ENCODE measurements at places on chromosomes 2 and 18.
A peak's percentile ranks its signal among the peaks of the same experiment; 100 is the strongest.

DNA sequence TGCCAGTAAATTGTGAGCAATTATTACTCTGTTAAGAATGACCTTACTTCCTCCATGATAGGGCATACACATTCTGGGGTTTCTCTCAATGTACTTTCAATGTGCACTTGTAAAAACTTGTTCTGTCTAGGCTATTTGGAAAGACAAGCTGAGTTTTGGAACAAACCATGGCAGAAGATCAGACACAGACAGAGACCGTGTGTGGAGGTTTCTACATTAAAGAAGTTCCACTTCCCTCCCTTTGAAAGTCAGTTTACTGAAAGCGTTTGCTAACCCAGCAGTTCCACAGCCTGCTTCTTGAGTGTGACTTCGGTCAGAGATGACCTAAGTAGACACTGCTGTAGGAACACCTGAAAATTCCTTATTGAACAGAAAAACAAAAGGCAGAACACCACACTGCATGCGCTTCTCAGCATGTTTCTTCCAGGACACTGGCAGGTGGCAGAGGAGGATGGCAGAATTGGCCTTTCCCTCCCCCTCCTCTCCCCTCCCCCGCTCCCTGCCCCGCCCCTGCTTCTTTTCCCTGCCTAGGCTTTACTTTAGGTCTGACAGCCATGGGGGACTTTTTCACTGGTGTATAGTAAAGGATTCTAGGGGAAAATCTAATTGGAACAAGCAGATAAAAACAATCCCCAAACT is 109.8 kb downstream of the NOL10 start:
- DNase-seq: no peak

GRCh38 chr2:112121682-112122254 is 16.4 kb upstream of the FBLN7 start:
- peak; percentile 76 for DNase-seq

- peak; percentile 19 for DNase-seq
Observed at GRCh38 chr2:43326101-43326825, 99.9 kb upstream of the ZFP36L2 start.

GRCh38 chr2:69057660-69058059 is 44.7 kb downstream of the ANTXR1 start:
- no peak for DNase-seq

- DNase-seq: peak; percentile 34
Observed at GRCh38 chr2:136118819-136119716, 1.1 kb upstream of the CXCR4 start.

DNA sequence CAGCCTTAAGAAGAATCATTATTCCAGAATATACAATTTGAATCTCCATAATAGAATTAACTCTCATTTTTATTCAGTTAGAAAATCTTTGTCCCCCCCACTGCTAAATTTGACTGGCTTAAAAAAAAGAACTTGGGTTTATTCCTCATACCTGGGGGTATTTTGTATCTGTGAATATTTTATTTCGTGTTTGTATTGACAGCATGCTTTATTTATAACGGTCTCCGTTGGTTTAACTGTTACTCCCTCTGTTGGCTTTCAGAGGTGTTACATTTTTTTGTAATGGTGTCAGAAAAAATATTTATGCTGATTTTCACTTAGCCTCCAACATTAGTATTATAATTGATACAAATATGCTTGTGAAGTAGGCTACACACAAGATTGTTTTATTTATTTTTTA is 109.1 kb downstream of the HAUS1 start:
- peak; percentile 27 for DNase-seq

- peak; percentile 33 for DNase-seq
Observed at GRCh38 chr18:79218605-79219190, 149.5 kb downstream of the ATP9B start.

DNA sequence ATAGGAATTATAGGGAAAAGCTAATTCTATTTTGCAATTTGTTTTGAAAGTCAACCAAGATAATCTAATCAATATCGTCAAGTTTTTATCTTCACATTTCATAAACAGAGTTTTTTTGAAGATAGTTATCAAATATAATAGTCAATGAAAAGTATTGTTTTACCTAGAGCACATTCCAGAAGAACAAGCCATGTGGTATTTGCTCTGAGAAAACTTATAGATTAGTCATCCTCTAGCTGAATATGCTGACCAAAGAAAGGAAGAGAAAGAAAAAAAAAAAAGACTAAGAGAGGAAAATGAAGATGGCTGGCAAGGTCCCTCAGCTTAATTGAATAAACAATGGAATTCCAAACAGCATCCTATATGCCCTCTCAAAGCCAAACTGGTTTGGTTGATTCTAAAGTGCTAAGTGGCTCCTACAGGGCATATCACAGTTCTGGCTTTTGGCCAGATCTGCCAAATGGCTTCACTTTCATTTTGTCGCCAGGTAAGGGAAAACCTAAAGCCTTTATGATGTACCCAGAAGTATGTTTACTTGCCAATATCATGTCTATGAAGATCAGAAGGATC is 132.6 kb downstream of the VWC2L start:
- no peak for DNase-seq

DNA sequence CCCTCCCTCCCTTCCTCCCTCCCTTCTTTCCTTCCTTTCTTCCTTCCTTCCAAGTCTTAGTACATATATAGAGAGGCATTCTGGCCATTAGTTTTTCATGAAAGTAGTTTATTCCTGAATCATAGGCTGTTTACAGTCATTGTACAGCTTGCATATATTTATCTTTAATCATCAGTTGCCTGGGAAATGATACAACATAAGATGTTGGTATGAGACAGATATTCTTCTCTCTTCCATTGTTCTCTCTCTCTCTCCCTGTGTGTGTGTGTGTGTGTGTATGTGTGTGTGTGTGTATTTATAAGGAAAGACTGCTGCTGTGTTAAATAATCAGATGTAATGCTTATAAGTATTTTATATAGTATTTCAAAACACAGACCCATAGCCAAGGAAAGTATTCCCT is 289.8 kb upstream of the UBE2E3 start:
- no peak for DNase-seq

DNA sequence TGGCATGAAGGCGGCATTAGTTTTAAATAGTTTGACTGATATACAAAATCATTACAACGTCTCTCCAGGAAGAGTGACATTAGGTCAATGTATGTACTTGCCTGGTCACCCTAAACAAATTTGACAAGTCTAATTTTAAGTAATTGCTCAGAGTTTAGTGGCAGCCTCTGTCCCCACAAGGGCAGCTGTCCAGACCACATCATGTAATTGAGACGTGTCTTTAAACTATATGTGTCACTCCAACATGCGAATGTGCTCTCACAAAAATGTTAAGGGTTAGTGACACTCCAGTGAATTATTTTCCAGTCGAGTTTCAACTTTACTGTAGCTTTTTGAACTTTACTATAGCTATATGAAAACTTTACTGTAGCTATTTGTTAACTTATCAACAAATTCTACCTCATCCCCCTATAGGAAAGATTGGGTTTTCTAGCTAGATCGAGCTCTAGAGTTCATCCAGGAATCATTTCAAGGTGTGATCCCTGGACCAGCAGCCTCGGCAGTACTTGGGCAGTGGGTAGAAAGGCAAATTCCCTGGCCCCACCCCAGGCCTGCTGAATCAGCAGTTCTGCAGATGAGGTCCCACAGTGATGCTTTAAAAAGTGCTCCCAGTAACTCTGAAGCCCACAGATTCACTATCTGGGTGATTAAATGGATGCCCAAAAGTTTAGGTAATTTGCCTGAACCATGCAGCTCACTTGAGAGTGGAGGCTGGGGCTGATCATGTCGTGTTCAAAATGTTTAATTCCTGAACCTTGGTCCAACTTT is 66.4 kb upstream of the POU3F3 start:
- no peak for DNase-seq

DNA sequence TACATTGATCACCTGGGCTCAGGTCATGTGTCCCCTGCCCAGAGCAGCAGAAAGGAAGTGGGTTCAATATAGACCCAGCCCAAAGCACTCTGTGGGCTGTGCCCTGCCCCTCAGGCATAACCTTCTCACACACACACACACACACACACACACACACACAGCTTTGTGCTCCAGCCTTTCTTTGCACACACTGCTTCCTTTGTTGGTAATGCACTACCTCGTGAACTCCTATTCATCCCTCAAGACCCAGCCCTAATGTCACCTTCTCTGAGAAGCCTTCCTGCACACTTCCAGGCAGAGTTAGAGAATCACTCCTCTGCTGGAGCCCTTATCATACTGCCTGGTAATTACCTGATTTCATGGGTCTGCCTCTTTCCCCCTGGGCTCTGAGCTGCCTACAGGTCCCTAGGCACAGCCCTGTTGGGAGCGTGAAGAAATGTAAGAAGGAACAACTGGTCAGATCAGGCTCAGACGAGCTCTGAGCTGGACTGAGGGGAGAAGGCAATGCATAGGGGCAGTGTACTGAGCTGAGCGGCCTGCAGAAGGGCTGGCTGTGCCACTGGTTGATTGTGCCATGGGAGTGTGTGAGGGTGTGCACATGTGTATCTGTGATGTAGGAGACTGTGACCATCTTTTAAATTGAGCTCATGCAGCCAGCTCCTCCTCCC is 210.3 kb downstream of the GLI2 start:
- DNase-seq: no peak
